Hematopoietic multipotent progenitor cell treated with erythropoietin and hydrocortisone succinate and interleukin-3 and kit ligand, for 17 days (in vitro differentiated cells): ENCODE measurements at places on chromosomes 2 and 18.

DNA sequence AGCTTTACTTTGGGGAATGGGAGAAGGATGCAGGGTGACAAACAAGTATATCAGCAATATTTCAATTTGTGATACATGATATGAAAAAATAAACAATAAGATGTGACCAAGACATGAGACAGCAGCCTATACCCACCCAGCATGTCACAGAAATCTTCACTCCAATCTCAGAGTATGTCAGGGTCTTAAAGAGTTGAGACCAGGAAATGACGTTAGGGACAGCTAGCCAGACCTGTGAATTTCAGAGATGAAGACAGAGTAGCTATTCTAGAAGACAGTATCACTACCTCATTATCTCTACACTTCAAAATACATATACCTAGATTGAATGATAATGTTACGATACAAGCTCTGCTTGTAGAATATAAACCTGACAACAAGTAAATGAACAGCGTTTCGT is 282.8 kb downstream of the ZEB2 start:
- no peak for DNase-seq

DNA sequence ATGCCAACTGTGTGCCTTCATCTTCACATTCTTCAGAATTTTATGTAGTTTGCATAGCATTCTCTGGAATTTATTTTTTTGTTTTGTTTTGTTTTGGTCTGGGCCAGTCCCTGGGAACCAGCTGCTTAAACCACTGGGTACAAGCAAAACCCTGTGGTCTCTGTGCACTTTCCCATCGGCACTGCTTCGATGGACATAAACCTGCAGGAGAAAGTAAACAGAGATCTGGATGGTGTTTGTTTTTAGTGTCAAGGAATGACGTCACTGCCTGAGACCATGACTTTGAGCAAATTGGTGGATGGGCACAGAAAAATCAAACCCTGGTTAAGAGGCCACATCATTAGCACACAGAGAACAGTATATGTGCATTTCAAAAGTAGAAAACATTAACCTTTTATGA is 64.7 kb upstream of the RASGRP3 start:
- no peak for DNase-seq

DNA sequence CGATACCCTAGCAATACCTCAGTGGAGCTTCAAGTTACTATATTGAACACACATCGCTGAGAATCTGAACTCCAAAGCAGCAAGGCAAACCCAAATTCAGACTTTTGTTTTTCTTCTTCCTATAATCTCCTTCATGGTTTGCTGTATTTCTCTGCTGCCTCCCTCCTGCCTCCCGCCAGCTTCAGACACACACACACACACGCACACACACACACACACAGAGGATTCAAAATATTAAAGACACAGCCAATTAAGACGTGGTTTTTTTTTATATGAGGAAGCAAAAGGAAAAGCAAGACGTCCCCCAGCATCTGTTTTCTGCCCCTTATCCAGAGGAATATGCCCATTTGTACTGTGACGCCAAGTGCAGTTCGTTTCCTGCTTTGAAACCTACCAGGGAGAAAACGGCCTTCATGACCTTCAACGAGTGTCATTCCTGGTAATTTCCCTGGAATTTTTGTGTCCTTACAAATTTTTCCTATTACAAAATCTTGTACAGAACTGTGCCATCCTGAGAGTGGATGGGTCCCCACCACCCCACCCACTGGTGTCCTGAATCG is 547.9 kb upstream of the ID2 start:
- no peak for DNase-seq

GRCh38 chr2:183868153-183868552 is 730.2 kb upstream of the ZNF804A start:
- DNase-seq, result no peak

DNA sequence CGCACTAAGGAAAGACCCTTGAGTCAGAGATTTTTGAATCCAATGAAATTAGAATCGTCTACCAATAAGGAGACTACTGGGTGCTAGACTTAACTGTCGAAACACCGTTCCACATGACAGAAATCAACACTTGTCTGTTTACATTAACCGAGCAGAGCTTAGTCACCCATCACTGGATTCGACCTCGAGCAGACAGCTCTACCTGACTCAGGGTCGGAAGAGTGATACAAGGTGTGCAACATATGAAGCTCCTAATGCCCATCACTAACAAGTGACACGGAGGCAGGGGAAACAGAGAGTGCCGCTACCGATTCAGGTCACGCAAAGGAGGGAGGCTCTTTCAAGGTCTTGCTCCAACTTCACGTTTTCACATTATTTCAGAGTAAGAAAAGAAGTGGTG is 54.2 kb upstream of the FZD5 start:
- no peak for DNase-seq

DNA sequence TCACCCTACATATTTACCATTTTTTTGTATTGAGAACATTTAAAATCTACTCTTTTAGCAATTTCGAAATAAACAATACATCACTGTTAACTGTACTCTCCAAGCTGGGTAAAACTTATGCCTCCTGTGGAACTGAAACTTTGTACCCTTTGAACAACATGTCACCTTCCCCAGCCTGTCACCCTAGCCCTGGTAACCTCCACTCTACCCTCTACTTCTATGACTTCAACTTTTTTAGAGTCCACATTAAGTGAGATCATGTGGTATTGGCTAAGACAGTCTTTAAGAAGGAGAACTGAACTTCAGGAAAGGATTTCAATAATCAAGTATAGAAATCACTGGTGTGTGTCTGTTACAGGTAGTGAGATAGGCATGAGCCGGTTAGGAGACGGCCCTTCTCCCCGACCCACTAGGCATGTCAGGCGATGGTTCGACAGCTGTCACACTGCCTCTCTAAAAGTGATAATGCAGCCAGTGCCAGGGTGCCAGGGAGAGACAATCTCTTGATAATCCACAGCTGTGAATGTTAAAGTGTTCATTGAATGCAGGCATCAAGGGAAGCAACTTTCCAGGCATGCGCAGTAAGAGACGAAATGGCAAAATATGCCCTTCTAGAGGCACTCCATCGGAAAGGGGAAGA is 74.6 kb upstream of the RNF152 start:
- DNase-seq, result no peak

GRCh38 chr2:203806761-203807160 is 60.8 kb upstream of the CTLA4 start:
- no peak for DNase-seq

- DNase-seq, result no peak
Observed at GRCh38 chr2:40872580-40872979, 420.7 kb upstream of the SLC8A1 start.

DNA sequence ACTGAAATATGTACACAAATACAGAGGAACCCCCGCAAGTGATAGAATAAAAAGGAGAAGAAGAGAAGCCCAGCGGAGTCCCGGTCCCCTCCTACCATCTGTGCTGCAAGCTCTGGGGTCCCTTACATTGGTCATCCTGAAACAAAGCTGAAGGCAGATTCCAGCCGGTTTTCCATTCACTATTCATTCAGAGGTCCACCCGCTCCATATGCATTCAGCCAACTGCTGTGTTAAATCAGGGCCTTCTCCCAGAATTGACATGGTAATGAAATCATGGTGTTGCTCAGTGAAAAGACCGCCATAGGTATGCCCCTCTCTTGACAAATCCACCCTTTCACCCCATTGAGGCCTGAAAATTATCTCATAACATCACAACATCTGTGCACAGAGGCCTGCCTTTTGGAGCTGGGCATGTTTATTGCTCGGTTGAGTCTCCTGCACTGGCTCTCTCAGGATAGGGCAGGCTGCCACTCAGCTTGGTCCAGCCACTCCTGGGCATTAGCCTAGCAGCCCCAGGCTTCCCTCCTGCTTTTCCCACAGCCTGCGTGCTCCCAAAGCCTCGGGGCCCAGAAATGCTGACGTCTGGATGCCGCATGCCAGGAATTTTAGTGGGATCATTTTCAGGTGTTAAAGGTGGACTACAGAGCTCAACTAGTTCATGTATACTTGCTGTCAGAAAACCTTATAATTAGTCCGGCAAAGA is 39.3 kb upstream of the ID2 start:
- no peak for DNase-seq

GRCh38 chr2:15943378-15944280 is 3.3 kb downstream of the MYCN start:
- no peak for DNase-seq

DNA sequence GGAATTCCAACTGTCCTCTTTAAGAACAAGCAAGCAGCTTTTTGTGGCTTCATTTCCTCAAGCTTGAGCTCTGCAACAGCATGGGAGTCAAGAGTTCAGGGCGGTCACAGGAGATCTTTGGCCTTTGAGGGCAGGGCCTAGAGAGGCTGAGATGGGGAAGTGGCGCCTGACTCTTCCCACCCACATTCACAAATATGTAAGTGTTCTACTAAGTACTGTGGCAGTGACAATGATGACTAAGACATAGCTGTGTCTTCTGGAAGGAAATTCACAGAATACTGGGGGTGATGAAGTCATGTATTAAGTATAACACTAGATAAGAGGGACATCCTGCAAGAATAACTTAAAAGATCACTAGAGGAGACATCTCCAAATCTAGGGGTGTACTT is 15.0 kb downstream of the RND3 start:
- DNase-seq, result no peak

GRCh38 chr2:241769819-241770184 is 6.8 kb upstream of the GAL3ST2 start:
- DNase-seq, result no peak
